LoVo (cell line): ENCODE measurements at places on chromosomes 5 and 9.
A peak's percentile ranks its signal among the peaks of the same experiment; 100 is the strongest.

DNA sequence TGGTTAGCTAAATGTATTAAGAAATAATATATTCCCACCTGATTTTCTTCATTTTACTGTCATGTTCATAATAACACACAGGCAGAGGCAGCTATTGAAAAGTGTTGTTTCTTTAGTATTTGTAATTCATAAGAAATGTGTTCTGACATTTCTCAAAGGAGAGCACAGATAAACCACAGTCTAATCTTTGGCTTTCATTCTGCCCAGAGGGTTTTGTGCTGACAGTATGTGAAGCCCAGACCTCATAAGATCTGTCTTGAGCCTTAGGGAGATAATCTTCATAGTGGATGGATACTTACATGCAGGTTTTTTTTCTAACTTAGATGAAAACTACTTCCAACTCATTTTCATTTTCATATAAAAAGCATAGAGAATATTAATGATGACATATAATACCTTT lies 206.1 kb downstream of the CHSY3 start:
- DNase-seq, result no peak

DNA sequence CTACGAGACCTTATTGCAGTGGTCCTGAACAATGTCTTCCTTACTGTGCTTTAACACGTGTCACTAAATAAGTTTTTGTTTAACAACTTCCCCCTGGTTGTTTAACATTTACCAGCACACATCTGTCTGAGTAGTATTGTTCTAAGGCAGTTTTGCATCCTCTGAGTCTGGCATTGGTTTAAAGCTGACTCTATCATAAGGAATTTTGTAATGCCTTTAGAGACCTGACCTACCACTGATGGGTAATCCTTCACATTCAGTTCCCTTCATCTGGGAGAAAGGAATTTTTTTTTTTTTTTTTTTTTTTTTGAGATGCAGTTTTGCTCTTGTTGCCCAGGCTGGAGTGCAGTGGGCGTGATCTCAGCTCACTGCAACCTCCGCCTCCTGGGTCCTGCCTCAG lies 20.0 kb upstream of the PCAT7 start:
- DNase-seq, result no peak

DNA sequence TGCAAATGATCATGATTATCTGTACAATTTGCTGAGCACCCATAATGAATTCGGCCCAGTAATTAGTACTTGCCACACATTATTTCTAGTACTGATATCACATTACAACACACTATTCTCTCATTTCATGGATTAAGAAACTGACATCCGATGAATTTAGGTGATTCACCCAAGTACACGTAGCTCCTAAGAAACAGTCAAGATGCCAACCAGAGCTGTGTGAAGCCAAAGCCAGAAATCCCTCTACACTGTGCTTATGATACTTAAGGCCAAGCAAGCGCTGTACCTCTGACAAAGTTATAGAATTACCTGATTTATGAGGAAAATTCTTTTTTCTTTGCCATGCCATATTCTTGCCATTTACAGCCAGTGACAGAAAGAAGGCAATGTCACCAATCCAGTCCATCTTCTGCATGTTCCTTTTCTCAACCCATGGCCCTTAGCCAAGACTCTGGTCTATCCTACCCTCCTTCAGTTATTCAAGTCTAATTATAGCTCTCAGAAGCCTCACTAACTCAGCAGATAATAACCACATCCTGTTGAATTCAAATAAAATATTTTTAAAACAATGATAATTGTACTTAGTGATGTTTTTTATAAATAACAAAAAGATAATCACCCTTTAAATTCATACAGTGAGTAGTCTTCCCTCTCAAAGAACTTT lies 74.3 kb upstream of the PTGER4 start:
- DNase-seq, result no peak

DNA sequence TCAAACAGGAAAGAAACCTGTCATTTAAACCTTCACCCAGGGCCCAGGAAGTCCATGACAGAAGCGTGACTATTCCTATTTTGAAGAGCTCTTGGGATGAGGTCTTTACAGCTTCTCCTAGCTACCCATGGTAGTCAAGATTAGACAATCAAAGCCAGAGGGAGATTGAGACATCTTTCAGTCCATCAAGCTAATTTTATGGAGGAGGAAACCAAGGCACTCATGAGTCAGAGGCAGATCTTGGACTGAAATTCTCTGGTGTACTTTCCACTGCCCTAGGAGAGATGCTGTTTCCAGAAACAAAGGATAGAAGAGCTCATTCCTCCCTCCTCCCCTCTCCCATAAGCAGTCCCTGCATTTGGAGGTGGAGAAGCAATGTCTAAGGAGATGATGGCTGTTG lies 9.2 kb downstream of the TNFSF8 start:
- no peak for DNase-seq

- DNase-seq, result no peak
Observed at GRCh38 chr5:85278193-85278592, 893.5 kb upstream of the EDIL3 start.

DNA sequence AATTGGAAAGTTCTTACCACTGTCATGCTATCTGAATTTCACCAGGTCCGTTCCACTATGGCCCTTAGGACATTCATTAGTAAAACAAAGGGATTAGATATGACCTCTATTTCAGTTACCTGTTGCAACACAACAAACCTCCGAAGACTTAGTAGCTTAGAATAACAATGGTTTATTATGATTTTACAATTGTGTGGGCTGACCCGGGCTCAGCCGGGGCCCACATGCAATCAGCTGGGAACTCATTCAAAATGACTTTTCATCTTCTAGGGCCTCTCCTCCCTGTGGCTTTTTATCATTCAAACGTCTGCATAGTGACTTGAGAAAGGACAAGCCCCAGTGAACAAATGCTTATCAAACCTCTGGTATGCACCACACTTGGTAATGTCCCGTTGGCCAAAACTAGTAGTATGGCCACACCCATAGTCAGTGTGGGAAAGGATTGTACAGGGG lies 2.3 kb upstream of the FBXW11 start:
- DNase-seq, result no peak

DNA sequence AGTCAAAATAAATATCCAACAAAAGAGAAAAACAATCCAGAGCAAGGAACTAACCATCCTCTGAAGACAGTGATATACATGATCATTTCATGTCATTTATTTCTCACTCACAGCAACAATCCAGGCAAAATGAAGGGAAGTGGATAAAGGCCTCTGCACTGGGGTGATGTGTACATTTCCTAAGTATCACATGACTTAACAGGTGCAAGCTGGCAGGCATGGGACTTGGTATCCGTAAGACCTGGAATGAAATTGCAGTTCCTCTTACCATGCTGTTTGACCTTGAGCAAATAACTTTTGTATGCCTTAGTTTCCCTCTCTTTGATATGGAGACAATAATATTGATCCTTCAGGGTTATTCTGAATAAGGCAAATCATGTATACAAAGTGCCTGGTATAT lies 77.6 kb downstream of the PRLR start:
- no peak for DNase-seq

GRCh38 chr9:102209176-102209575 lies 470.7 kb upstream of the GRIN3A start:
- DNase-seq, result no peak

- no peak for DNase-seq
Observed at GRCh38 chr5:179143446-179143845, 83.3 kb downstream of the ZNF354C start.

DNA sequence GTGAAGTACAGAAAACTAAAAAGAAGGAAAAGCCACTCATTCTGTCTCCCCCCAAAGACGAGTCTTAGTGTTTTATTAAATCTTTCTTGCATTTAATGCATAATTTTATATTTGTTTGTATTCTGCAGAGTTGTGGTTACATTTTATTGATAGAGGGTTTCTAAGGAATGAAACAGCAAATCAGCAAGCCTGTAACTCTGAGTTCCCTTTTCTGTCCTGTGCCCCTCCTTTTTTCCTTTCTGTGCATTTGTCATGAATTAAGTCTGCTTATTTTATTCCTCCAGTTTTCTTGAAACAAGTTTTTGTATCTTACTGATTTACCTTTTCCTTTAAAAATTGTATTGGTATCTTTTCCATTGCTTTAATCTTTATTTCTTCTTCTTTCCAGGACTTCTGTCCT lies 132.8 kb downstream of the MUSK start:
- DNase-seq, result no peak

GRCh38 chr9:127087411-127087810 lies 35.0 kb downstream of the ANGPTL2 start:
- no peak for DNase-seq

GRCh38 chr5:159469496-159470372 lies 139.4 kb upstream of the IL12B start:
- no peak for DNase-seq

DNA sequence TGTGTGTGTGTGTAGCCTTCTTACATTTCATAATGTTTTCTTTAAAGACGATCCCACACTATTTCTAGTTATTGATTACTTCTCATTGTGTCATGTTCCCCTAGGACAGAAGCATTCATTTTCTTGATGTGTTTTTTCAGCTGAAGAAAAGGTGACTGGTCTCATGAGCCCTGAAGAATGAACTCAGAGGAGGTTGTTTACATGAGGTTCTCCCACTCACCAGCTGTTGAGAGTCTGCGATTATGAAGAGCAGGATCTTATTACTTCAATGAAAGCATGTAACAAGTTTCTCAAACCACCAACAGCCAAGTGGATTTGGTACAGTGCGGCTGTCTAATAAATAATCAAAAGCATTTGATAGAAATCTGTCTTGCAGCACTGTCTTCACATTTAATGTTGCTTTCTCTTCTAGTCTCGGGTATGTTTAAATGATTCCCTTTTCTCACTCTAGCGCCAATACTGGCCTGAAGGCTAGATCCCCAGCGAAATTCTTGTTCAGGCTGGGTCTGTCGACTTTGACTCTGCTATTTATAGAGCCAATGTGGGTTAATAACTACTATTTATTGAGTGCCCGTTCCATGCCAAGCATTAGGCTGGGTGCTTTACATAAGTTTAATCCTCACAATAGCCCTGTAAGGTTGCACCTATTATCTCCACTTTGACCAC lies 9.6 kb upstream of the FSD1L start:
- DNase-seq, result no peak

DNA sequence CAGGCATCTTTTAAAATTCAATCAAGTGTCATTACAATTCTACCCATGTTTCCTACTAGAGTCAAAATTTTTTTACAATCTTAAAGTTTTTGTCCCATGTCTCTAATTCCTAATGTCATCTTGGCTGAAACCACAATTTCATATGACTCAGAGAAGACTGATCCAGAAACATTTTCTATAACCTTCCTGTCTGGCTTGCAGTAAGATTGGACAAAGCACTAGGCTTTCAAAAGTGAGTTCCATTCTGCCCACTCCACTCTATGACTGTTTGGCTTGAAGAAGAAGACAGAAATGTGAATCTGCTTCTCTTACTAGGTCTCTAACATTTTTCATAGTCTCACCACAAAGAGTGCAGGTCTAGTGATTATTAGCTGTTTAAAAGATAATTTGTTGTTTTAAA lies 88.8 kb downstream of the NR3C1 start:
- DNase-seq, result no peak

GRCh38 chr5:139272471-139273321 lies 20.8 kb upstream of the MATR3 start:
- DNase-seq, result peak; percentile 75

DNA sequence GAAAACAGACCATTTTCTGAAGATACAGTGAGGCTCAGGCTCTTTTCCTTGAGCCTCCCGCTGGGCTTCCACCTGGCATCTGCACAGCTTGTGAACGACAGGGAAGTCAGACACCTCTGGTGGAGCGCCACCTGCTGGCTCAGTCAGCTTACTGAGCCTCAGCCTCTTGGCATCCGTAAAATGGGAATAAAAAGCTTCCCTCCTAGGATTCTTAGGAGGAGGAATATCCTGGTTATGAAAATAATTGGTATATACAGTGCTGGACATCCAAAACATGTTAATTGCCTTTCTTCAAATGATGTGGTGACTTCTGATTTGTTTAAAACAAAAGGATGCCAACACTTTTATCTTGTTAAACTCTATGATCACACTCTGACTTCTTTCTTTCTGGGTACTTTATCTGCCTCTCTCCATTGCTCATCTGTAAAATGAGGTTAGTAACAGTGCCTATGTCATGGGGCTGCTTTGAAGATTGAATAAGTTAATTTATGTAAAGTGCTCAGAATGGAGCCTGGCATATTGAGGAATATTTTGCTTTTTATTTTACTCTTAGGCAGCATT lies 67.5 kb downstream of the MAMDC2 start:
- DNase-seq, result peak; percentile 66

GRCh38 chr5:59745415-59745863 lies 148.1 kb downstream of the PDE4D start:
- no peak for DNase-seq

DNA sequence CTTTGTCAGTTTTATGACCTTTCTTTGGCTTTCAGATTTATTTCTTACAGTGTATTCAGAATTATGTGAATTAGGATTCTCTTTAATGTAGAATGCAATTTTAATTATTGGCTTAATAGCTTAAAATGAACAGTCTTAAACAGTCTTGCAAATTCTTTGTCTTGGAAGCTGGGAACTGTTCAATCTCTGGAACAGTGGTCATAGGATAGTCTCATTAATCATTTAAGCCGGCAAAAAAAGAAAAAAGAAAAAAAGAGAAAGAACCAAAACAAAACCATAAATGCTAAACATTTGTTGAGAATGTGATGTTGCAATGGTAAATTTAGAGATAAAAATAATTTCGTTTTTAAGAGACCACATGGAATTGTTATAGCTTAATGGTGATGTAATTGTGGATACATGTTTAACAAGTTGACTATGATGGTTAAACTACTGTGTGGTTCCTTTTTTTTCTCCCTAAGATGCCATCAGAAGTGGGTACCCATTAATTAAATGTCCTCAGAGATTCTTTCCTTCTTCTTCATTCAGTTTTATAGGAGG lies 61.6 kb downstream of the NNT start:
- DNase-seq, result no peak

GRCh38 chr9:97755618-97756267 lies 58.6 kb upstream of the XPA start:
- no peak for DNase-seq

DNA sequence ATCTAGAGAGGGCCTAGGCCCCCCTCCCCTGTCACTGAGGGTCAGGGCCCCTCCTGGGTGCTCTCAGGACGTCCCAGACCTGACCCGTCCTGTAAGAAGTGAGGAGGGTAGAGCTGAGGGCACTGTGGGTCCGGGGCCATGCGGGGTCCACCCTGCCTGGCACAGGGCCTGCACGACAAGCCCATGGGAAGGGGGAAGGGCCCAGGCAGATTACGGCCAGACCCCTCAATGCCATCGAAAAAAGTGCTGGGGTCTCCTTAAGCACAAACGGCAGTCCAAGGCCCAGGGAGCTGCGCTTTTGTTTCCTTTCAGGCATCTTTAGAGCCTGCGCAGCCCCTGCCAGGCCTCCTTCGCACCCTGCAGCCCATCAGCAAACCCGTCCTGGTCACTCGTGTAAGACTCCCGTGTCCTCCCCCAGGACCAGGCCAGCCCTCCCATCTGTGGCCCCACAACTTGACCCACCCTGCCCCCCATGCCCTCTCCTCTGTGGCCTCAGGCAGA lies 4.4 kb upstream of the EXOC3 start:
- no peak for DNase-seq

GRCh38 chr5:149073213-149073612 lies 10.4 kb upstream of the SH3TC2 start:
- DNase-seq, result peak; percentile 52

- no peak for DNase-seq
Observed at GRCh38 chr9:127874301-127875221, 2.9 kb downstream of the AK1 start.

GRCh38 chr5:652773-653350 lies 40.3 kb downstream of the TPPP start:
- DNase-seq, result no peak
